Omental fat pad (tissue), 4 donors: ENCODE measurements at places on chromosomes 7 and 10.

- DNase-seq: no peak
Observed at GRCh38 chr10:28494420-28494819, 38.5 kb upstream of the WAC start.

- DNase-seq: no peak
Observed at GRCh38 chr7:117997862-117998825, 124.9 kb upstream of the CTTNBP2 start.

DNA sequence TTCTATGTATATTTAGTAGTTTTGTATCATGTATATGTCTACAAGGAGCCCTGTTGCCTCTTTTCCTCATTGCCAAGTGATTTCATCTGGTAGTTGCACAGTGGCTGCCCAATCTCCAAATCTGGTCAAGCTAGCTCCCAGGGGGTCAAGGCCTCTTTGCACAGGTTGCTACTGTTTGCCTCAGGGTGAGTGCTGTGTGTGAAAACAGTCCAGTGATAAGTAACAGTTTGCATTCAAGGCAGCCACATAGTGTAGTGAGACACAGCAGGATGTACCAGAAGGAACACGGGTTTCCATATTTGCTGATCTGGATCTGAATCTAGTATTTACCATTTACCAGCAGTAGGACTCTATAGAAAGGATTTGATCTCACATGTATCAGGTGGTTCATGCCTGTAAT lies 13.3 kb upstream of the EPC1 start:
- DNase-seq: no peak

GRCh38 chr10:12727832-12728215 lies 273.7 kb downstream of the CCDC3 start:
- DNase-seq: no peak

DNA sequence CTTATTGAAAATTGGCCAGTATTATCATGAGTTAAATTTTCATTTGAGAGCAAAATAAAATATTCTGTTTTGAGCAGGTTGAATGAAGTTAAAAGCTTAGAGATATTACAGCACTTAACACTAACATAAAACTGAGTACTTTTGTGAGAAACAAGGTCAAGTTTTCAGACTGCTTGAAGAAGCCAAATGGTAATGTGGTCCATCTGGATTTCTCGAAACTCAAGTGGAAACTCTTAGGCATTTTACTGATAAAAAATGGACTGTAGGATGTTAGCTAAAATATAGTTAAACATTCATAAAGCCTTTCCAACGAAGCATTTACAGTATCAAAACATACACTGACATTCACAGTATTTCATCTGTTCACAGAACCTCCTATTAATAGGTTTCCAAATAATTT lies 528.1 kb upstream of the SEMA3D start:
- DNase-seq: no peak

DNA sequence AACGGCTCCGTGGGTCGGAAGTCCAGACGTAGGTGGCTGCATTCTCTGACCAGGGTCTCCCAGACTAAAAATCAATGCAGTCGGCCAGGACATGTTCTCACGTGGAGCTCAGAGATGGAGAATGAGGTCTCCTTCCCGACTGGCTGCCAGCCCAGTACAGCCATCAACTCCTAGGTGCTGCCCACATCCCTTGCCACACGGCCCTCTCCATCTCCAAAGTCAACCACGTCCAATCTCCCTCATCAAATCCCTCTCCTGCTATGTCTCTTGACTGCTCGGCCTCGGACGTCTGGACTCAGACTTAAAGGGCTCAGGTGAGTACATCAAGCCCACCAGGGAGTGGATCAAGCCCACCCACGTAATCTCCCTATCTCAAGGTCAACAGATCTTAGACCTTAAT lies 6.9 kb downstream of the MAD1L1 start:
- DNase-seq: no peak

DNA sequence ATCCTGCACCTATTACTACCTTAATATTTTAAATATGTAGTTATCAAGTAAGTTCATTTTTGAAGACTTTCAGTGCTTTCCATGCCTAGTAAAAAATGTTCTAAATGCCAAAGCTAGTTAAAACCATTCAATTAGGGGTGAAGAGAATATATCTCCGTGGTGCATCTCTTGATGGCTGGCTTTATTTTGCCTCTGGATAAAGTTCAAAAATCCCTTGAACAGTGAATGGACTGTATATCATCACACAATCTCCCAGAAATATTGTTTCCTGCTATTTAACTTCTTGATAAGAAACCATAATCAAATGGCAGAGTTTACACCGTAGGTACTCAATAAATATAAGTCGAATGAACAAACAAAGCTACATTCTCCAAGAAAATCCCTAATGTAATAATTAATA lies 1113.0 kb upstream of the C7orf33 start:
- no peak for DNase-seq

- no peak for DNase-seq
Observed at GRCh38 chr7:30804078-30804661, 33.0 kb downstream of the MINDY4 start.
